Activated naive CD4-positive, alpha-beta T cell (primary cell): ENCODE measurements at places on chromosomes 1 and 21.

DNA sequence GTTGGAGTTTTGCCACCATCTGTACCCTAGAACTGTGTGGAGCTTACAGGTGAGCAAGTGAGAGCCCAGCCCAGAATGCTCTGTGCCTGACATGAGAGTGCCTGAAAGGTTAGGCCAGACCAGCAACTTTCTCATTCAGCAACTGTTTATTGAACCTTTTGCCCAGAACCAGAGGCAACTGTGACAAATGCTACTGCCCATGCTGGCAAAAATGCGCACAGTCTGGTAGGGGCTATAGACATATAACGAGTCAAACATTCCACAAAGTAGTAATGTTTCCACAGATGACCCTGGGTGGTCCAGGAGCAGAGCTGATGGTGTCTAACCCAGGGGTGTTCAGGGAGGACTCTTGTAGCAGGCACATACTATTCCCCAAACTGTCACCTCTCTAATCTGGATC, 56.0 kb upstream of the GCLM start:
- no peak for DNase-seq

DNA sequence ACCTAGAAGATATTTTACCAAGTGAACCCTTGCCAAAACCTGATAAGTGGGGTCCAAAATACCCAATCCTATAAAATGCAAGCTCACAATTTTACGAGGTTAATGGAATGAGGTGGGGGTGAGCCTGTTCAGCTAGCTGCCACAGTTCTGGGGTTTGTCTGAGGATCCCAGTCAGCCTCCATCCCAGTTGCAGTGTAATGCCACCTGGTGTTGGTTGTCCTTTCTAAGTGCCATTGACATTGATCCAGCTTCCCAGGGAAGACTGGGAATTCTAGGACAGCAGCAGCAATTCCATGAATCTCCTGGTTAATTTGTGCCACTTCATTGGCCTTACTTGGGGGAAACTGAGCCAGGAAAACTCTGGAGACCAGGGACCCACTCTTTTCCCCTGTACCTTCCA, 298.3 kb downstream of the RWDD3 start:
- no peak for DNase-seq

- DNase-seq: no peak
Observed at GRCh38 chr1:102919659-102920058, 188.7 kb downstream of the COL11A1 start.

GRCh38 chr21:23016617-23017016, 2018.4 kb downstream of the NCAM2 start:
- no peak for DNase-seq

- no peak for DNase-seq
Observed at GRCh38 chr1:97078872-97079271, 357.3 kb downstream of the PTBP2 start.

DNA sequence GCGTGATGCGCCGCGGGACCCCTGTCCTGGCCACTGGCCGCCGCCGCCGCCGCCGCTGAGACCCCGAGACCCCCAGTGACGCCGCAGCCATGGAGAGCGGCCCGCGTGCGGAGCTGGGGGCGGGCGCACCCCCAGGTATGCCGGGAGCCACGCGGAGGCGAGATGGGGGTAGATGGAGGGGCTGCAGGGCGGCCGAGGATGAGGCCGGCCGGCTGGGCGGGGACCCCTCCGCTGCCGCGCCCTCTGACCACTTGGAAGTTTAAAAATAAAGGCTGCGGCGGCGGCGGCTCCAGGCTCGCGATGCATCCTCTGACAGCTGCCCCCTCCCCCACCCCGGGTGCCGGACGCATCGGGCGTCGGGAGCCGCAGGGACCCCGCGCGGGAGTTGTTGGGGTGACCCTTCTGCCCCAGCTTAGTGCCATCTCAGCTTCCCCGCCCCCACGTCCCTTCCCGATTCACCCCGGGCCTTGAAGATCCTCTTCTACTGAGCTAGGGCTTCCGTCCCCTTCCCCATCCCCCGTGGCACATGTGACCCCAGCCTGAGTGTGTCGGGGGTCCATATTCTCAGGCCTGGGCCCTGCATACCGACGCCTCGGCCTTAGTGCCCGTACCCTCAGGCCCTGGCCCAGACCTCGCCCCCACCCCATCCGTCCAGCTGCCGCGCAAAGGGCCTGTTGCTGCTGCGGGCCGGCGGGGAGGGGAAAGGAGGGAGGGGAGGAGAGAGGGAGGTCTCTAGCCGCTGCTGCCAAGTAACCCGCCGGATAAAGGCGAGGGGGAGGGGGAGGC, 562 bp downstream of the MAP7D1 start:
- peak; percentile 53 for DNase-seq

- DNase-seq: no peak
Observed at GRCh38 chr1:171985639-171986038, 144.3 kb downstream of the DNM3 start.

GRCh38 chr1:117828201-117828600, 101.2 kb downstream of the GDAP2 start:
- DNase-seq: no peak

DNA sequence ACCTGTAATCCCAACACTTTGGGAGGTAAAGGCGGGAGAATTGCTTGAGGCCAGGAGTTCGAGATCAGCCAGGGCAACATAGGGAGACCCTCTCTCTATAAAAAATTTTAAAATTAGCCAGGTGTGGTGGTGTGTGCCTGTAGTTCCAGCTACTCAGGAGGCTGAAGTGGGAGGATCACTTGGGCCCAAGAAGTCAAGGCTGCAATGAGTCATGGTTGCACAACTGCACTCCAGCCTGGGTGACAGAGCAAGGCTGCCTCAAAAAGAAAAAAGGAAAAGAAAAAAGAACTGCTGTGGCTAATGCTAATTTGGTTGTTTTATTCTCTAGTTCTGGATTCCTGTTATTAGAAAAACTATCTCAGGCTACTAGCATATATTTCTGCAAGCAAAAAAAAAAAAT, 29.8 kb downstream of the DBT start:
- DNase-seq: no peak

GRCh38 chr1:227748496-227749182, 13.4 kb downstream of the SNAP47 start:
- DNase-seq: no peak
